ENCODE measurements at places on chromosomes 11 and 22.

DNA sequence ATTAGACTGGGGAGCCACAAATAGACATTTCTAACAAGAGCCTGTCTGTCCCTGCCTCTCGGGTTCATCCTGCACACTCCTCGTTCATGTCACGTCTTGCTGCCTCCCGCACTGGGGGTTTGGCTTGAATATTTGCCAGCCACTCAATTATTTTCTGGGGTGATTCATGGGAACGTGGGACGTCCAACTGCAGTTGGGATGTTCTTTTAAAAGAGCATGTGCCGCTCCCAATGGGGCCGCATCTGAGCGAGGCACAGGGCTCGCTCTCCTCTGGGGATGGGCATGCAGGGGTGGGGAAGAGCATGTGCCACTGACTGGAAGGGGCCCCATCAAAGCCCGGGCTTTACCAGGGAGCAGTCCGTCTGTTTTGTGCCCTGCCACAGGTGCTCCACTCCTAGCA, 43.4 kb downstream of the PARVG start:
- DNase-seq: no peak

DNA sequence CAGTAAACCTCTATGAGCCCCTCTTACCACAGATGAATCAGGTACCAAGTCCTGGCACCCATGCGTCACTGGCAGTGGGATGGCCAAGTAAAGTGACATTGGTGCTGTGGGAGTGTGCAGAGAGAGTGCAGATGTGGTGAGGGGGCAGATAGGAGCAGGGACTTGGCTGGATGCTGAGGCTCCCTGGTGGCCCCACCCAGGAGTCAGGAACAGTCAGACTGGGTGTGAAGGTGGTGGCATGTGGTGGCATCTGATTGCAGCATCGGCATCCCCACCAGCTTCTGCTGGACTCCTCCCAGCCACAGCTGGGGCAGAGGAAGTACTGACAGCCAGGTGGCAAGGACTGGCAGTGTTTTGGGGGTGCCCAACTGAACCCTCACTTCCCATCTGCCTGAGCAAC, 11.4 kb downstream of the DGAT2 start:
- DNase-seq: no peak

GRCh38 chr22:39266398-39267030, 21.7 kb upstream of the PDGFB start:
- DNase-seq: no peak

DNA sequence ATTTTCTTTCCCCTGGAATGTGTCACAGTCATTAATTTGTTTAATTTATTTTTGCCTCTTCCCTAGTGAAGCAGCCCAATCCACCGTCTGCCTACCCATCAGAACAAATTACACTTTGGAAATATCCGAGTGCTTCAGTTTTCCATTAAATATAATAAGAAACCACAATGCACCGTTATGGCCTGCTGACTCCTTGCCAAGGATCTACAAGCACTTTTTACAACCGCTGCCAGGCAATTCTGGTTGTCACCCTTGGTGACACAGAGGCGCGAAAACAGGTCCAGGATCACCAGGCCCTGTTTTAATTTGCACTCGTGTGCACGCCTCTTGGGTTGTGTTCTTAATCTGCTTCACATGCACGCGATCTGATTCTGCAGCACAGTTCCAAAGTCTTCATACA, 43.9 kb downstream of the KIRREL3 start:
- DNase-seq: no peak

DNA sequence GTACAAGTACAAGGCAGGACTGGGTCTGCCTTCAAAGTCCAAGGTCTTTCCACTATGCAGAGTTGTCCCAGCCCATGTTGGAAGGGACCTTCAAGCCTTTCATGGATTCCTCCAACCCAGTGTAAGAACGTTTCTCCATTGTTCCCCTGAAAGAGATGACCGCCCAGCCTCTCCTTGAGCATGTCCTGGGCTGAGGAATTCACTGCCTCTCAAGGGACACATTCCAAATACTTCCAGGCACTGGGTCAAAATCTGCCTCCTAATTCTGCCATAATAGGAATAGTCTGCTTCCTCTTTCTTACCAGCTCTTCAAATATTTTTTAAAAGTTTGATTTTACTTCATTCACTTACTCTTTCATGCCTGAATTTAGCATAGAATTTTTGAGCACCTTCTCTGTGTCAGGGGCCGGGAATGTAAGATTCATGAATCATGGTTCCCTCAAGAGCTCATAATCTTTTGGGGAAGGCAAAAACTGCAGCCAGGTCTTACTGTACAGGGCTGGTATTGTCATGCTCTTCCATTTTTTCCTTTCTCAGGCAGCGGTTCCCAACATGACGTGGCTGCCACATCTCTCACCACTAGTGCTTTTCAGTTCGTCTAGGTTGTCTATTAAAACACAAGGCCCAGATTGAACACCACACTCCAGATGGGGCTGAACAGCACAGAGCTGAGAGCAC, 143.3 kb upstream of the TBCEL start:
- no peak for DNase-seq

- DNase-seq: no peak
Measured at GRCh38 chr11:92162776-92163175, 61.8 kb upstream of the FAT3 start.

DNA sequence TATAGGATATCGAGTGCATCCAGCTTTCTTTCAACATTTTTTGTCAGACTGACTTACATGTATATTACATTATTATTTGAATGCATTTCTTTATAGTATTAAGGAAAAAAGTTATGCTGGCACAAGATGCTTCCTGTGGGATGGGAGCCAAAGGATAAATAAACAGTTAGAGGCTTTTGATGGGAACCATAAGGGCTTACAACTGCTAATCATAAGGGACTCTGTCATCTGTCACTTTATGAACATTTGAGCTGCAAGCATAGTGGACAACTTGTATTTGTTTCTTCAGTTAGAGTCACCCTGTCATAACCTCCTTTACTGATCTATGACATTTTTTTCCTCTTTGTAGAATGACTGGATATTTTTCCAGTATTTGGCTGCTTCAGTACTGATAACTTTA, 132.4 kb upstream of the CHORDC1 start:
- DNase-seq: no peak

- DNase-seq: no peak
Measured at GRCh38 chr11:64534950-64535349, 56.1 kb upstream of the SLC22A12 start.

DNA sequence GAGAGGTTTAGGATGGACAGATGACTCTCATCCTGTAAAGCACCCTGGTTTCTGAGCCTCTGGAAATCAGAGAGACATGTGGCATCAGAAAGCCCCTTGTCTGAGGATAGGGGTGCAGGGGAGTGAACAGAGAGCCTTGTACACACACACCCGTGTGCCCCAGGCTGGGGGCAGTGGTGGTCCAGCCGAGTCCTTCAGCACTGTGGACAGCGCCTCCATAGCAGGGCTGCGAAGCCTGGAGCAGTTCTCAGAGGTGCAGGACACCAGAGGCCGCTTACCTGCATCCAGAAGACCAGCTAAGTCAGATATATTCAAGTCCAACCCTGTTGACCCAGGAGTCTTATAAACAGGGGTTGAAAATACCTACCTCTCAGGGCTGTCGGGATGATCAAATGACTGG, 11.5 kb upstream of the IGSF9B start:
- peak; percentile 61 for DNase-seq

GRCh38 chr11:123429913-123430720, at the start of gene GRAMD1B:
TSS of gene GRAMD1B (plus strand) at chr11:123430269. CDS start at chr11:123430793, 524 bp downstream.
- peak; percentile 48 for DNase-seq

- DNase-seq: no peak
Measured at GRCh38 chr11:30424844-30425243, 101.9 kb downstream of the ARL14EP start.

DNA sequence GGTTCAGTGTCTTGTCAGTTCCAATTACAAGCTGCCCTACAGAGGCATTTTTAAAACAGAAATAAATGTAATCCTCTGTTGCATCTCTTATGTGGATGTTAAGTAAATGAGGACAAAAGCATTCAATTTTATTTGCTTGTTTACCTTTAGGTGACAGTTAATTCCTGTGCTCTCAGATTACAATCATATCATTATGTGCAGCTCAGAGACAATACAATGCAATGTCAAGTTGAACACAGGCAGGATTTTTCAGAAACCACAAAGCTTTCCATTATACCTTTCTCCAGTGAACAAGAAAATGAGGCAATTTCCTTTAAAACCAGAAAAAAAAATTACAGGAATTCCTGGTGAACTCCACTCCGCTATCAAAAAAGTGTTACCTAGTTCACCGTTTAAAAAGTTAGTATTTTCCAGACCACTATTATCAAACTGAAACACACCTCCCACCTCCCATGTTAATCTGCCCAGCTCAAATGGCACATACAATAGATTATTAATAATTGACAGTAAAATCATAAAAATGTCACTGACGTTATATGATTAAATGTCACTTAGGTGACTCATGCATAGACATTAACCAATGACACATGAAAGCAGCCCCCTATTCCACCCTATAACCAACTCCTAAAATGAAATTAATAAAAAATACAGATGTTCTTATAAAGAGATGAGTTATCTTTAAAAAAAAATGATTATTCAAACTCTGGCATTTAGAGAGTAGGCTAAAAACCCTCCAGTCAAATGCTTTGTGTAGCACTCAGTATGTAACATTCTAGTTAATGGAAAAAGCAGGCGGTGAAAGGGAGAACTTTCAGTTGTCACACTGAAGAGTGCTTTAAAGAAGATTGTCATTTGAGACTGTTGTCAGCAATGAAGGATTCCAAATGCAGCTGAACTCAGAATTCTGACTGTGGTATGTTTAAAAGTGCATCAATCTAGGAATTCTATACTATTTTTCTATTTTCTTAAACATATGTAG, 98.6 kb downstream of the MUC15 start:
- DNase-seq: no peak

GRCh38 chr11:94401773-94402265, 600 bp upstream of the GPR83 start:
- no peak for DNase-seq

- no peak for DNase-seq
Measured at GRCh38 chr11:102637731-102638130, 12.6 kb upstream of the MMP20 start.

DNA sequence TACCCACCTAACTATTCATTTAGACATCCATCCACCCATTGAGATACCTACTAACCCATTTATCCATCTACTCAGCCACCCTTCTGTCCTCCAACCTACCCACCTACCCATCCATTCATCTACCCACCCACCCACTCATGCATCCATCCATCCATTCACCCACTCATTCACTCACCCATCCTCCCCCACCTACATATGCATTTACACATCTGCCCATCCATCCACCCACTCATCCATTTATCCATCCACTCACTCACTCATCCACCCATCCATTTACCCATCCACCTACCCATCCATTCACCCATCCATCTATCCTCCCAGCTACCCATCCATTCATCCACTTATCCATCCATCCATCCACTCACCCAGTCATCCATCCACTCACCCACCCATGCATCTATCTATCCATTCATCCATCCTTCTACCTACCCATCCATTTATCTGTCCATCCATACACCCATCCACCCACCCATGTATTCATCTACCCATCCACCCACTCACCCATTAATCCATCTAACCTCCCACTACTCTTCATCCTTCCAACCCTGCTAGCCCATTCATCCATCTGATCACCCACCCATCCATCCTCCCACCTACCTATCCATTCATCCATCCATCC, 378.7 kb downstream of the CTTN start:
- DNase-seq: no peak

DNA sequence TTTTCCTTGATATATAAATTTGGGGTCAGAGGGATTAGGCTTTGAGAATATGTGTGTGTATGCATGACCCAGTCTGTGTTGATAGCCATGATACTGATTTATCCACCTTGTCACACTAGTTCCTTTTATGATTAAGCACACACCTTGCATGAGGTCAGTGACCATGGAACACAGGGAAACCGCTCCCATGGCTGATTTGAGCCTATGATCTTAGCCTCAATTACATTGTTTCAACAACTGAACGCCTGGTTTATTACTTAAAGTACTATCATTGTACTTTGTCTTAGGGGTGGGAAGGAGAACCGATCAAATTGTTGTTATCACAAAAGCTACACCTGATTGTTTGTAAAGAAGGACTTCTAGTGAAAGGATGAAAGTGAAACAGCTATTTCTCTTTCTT, 70.7 kb downstream of the ARFGAP2 start:
- DNase-seq: no peak

- DNase-seq: no peak
Measured at GRCh38 chr11:102957953-102958352, 2.4 kb upstream of the MMP13 start.

- DNase-seq: no peak
Measured at GRCh38 chr11:35257281-35257680, 118.3 kb downstream of the CD44 start.

- DNase-seq: no peak
Measured at GRCh38 chr22:21634844-21635243, 2.3 kb downstream of the CCDC116 start.

DNA sequence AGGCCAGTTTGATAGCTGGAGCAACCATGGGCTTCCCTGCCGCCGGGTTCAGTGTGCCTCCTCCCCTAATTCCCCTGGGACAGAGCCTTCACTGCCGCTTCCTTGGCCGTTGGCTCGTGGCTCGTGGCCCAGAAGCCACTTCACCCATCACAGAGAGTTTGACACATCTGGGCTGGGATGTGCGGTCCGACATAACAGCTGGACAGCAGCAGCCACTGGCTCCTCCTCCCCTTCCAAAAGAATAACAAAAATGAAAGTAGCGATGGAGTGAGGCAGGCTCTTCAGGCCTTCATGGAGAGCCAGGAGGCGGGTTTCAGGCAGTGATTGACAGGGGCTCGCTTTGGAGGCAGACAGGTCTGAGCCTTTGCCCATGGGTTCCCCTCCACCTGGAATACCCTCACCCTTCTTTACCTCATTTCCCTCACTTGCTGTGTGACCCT, 8.2 kb downstream of the CREB3L1 start:
- DNase-seq: no peak

- peak; percentile 47 for DNase-seq
Measured at GRCh38 chr11:127105593-127106541, 105.3 kb upstream of the KIRREL3 start.

GRCh38 chr11:57499413-57499982, 16.0 kb downstream of the SLC43A1 start:
- peak; percentile 93 for DNase-seq

DNA sequence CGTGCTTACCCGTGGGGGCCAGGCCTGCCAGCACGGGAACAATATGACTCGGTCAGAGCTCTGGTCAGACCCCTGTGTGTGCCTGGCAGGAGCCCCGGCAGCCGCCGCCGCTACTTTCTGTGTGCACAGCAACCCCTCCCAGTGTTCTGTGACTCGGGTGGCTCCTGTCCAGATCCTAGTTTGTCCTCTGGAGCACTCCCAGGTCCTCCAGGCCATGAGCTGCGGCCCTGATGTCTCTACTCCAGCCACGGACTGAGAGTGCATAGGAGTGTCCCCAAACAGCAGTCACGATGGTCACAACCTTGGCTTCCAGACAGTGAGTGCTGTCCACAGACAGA, 3.2 kb downstream of the NDUFS8 start:
- DNase-seq: no peak

GRCh38 chr11:76243957-76244285, 37.6 kb upstream of the WNT11 start:
- no peak for DNase-seq

DNA sequence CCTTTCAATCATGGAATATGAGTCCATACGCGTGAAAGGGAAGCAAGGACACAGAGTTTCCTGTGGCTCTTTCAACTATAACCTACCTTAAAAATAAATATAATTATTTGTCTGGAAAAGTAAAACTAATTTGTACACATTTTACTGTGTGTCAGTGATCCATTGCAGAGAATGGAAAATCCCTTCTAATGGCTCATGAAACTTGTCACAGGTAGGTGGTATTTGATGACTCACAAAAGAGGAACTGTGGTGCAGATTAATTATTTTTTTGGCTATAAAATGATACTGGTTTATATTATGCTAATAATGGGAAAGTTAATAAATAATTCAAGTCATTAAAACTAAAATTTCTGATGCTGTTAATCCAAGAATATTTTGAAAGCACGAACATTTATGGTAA, 792.2 kb downstream of the METTL15 start:
- no peak for DNase-seq

Measured in progenitor cell of endocrine pancreas (in vitro differentiated cells).